ENCODE measurements at places on chromosomes 1 and 21.
A peak's percentile ranks its signal among the peaks of the same experiment; 100 is the strongest.

GRCh38 chr1:211641044-211641800 is 34.2 kb downstream of the NEK2 start:
- no peak for DNase-seq

DNA sequence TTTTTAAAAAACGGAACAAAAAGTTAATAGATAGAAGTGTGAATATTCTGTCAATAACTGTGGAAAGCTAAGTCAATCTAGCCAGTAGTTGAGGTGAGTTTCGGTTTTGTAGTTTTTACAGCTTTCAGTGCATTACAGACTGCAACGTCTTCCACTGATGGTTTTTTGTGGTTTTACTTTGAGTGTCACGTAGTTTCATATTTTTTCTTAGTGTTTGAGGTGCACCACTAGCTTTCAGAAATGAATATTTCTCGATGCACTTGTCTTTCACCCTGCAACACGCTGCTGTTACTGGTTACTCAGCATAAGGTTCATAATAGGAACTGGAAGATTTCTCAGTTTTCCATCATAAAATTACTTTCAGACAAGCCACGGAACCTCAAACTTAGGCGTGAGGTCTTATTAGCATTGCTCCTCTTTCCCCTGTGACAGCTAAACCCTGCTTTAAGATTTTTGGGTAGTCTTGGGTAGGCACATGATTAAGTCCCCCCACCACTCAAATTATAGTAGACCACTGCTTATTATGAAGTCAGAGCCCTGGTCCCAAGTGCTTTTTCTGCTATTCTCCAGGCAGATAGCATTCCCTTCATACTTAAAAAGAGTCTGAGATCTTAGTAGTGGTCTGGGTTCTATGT is 1412.7 kb downstream of the KCNT2 start:
- DNase-seq: no peak

- peak; percentile 43 for DNase-seq
Measured at GRCh38 chr1:229989591-229990248, 77.3 kb upstream of the GALNT2 start.

DNA sequence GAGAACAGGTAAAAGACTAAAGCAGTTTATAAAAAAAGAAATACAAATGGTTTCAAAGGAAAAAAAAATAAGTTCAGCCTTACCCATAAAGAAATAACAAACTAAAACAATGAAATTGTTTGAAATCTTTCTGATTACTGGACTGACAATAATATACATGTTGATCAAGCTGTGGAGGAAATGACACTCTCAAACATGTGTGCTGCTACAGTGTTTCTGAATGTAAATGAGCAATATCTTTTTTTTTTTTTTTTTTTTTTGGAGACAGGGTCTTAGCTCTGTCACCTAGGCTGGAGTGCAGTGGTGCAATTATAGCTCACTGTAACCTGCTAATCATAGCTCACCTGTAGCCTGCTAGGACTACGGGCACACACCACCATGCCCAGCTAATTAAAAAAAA is 6.5 kb downstream of the EPS15 start:
- DNase-seq: no peak

DNA sequence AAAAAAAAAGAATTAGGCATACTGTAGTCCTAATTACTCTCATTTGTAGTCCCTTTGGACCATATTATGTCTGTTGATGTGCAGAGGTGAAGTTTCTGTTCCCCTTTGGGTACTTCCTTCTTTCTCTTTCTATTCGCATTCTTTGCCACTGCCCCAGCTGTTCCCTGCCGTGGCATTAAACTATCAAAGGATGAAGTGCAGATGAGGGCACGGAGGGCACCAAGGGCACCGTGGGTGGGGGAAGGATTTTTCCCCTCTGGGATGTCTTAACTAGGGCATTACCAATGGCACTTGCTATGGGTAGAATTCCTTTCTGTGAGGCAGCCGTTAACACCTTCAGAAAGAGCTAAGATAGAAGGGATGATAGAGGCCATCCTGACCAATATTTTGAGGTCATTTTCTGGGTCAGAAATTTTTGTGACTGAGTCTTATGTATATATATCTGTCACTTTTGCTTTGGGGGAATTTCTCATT is 4.9 kb upstream of the MAPKAPK2 start:
- DNase-seq: no peak

GRCh38 chr1:47590523-47591225 is 152.8 kb downstream of the FOXD2 start:
- DNase-seq: no peak

Measured in Caco-2 (cell line).